IMR-90 (cell line): ENCODE measurements at places on chromosomes 4 and X. TPM values are rescaled to one million over a fixed set of nuclear protein-coding genes. Genes with fewer than 3 reads are reported as not detected.
A peak's percentile ranks its signal among the peaks of the same experiment; 100 is the strongest.

The OR13H1 gene
- not detected in 2 replicates for total RNA-seq

- no peak for DNase-seq
These were observed 75.4 kb downstream of the ABLIM2 start for GRCh38 chr4:8083086-8083825.

DNA sequence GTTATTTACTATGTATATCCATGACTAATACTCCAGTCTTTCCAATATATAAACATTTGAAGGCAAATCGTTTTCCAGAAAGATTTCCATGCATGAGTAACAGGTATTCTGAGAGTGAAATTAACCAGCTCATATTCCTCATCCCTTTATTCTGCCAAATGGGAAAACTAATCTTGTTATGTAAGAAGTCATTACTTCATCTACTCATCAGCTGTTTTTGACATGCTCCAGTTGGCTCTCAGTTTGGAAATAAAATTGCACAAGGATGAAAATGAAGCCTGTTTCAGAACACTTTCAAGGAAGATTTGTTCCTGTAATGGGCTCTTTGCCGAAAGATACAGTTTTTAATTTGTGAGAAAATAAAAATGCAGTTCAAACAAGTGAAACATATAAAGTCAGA, 121.9 kb downstream of the KCTD8 start:
- no peak for DNase-seq

- no peak for DNase-seq
These were observed 10.1 kb downstream of the IDS start for GRCh38 chrX:149494844-149495565.

The GPR119 gene
- not detected in 2 replicates for total RNA-seq

DNA sequence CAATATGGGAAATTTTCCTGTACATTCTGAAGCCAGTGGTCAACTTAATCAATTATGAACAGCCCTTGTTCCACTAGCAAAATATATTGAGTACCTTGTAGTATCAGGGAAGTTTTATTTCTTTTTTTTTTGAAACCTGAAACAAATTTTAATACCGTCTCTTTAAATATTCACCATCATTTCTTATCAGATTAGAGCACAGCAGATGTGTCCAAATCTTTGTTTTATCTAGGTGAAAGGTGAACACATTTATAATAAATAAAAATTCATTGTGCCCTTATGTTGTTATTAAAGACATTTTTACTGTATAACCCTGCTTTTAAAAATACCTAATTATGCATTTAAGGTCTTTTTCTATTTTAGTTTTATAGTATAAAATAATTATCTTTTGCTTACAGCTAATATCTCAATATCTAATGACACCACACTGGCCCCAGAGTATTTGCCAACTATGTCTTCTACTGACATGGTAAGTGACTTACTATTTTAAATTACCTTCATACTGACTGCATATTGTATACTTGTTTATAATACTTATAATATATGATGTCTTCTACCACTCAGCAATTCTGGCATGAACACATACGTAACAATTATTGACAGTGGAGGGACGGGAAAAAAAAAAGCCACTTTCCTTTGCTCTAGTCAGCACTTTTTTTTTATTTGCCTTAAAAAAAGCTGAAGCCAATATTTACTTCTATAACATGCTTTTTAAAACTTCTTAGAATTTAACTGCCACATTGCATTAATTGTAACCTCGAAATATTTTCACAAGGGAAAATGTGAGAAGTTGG, 147.9 kb downstream of the SLC4A4 start:
- DNase-seq = no peak

DNA sequence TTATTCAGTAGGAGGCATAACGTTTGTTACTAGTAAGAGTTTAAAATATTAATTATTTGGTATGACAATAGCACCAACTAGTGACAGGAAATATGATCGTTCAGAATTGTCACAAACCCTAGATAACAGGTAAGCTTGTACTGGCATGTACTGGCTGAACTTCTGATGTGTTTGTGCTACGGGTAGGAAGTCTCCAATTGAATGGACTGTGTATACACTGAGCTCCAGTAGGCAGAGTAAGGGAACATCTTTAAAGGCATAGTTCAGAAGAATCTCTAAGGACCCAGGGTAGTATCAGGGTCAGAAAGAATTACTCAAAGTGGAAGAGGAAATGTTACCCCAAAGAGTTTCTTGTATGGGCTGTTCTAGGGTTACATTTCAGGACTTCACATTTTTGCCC, 230.4 kb downstream of the EDA2R start:
- no peak for DNase-seq

GRCh38 chr4:188275686-188276085, 136.4 kb downstream of the TRIML1 start:
- no peak for DNase-seq

GRCh38 chrX:44157283-44157682, 184.1 kb upstream of the NDP start:
- DNase-seq = no peak

The S100G gene
- total RNA-seq = not detected in 2 replicates

- DNase-seq = no peak
These were observed 108.9 kb downstream of the UNC5C start for GRCh38 chr4:95439896-95440295.

The GSX2 gene
- total RNA-seq = not detected in 2 replicates

DNA sequence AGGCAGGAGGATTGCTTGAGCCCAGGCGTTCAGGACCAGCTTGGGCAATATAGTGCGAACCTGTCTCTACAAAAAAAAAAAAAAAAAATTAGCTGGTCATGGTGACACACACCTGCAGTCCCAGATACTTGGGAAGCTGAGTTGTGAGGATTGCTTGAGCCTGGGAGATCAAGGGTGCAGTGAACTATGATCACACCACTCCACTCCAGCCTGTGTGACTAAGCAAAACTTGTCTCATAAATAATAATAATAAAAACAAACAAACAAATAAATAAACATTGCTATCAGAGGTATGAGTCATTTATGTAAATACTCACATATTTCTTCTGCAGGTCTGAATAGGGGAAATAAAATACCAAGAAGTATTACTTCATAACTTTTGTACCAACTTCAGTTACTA, 1372.7 kb upstream of the AGA start:
- DNase-seq = no peak

DNA sequence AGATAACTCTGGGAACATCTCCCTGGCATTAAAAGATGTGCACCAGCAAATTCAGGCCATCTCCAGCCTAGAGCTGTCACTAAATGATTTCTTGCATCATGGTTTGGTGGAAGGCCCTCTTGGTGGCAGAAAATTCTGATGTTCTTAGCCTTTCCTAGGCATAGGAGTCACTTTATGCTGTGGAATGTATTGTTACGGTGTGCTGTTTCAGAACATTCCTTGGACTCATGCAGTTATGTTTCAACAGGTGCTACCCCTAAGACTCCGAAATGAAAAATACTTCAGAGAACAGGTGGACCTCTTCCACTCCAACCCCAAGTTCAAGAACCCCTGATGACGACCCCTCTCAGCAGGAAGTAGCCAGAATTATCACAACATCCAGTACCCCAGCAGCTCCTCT, 20.3 kb upstream of the PAPSS1 start:
- peak; percentile 9 for DNase-seq

- DNase-seq = no peak
These were observed 88.5 kb upstream of the ADRA2C start for GRCh38 chr4:3677748-3678070.

GRCh38 chrX:18616688-18617406, 55.1 kb downstream of the RS1 start:
- DNase-seq = no peak

GRCh38 chr4:87523307-87523706, 5.9 kb downstream of the SPARCL1 start:
- no peak for DNase-seq

DNA sequence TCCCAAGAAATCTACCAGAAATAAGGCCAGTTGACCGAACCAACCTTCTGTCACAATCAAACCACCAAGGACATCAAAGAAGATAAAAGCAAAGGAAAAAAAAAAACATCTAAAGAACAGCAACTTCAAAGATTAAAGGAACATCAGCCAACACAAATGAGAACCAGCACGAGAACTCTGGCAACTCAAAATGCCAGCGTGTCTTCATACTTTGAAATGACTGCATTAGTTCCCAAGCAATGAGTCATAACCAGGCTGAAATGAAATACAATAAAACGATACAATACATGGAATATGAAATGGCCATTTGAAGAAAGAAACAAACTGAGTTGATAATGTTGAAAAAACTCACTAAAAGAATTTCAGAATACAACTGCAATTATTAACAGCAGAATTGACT, 611.6 kb upstream of the GRIA3 start:
- DNase-seq = peak; percentile 4

DNA sequence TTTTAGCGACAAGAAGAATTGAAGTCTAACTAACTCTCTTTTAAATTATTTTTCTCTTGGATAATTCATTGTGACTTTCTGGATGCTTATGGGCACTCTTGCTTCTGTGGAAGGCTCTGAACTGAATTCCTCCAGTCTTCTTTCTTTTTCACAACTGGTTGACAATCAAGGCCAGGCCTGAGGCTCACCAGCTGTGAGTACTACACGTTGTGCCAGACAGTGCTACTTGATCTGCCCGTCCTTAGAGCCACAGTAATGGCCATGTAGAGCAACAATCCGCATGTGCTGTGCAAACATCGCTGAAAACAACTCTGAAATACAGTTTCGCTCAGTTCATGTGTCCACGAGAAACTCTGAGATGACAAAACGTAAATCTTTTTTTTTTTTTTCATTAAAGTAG, 1336.3 kb upstream of the AGA start:
- no peak for DNase-seq

The PDGFC gene
- total RNA-seq = 90.7 and 105 TPM in 2 replicates

- no peak for DNase-seq
These were observed 38.1 kb downstream of the NAA11 start for GRCh38 chr4:79287718-79288117.
